Motor neuron (in vitro differentiated cells): ENCODE measurements at places on chromosomes 3 and 15. TPM values are rescaled to one million over a fixed set of nuclear protein-coding genes. Genes with fewer than 3 reads are reported as not detected.

Gene SCAANT1
- total RNA-seq = not detected in 2 replicates

- ATAC-seq = no peak
These were observed 237.6 kb downstream of the ITPR1 start for GRCh38 chr3:4730719-4731118.

DNA sequence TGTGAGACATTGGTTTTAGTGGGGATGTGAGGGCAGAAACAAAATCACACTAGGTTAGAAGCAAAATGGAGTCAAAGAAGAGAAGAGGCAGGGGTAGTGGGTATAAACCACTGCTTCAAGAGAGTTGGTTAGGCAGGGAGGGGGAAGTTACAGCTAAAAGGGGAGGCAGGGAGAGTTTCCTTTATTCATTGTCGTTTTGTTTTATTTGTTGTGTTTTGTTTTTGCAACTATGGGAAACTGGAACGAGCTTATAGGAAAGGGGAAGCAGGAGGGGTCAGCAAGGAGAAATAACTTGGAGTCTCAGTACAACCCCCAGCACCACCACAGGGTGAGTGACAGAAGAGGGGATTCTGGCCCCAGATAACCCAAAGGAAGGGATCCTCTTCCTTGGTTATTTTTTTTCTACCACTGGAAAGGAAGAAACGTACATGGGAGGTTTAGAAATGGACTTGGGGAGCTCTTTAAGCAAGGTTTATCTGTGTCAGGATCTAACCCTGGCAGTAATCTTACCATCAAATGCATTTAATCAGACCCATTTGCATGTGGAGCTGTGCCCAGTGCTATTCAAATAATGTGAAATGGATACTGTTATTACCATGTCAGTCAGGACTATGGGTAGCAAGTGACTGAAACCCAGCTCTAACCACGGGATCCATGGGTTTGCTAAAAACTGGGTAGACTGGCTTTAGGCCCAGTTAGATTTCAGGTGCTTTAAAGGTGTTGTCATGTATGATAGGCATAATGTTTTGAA lies 68.7 kb downstream of the CCNL1 start:
- ATAC-seq = no peak

- no peak for ATAC-seq
These were observed 719.6 kb upstream of the NR2F2 start for GRCh38 chr15:95610945-95611344.

GRCh38 chr3:78972617-78973301 lies 795.0 kb downstream of the ROBO1 start:
- ATAC-seq = no peak

GRCh38 chr3:12891985-12892839 lies 50.8 kb upstream of the RPL32 start:
- ATAC-seq = peak; percentile 10

Gene IL12A
- 2.2 and 2.7 TPM in 2 replicates for total RNA-seq

DNA sequence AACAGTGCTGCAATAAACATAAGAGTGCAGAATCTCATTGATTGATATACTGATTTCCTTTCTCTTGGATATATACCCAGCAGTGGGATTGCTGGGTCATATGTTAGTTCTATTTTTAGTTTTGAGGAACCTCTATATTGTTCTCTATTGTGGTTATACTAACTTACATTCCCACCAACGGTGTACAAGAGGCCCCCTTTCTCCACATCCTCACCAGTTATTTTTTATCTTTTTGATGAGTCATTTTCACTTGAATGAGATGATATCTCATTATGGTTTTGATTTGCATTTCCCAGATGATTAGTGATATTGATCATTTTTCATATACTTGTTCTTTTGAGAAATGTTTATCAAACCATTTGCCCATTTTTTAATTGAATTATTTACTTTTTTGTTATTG lies 12.4 kb upstream of the IREB2 start:
- no peak for ATAC-seq

- no peak for ATAC-seq
These were observed 291.9 kb downstream of the TIGIT start for GRCh38 chr3:114585687-114586086.

DNA sequence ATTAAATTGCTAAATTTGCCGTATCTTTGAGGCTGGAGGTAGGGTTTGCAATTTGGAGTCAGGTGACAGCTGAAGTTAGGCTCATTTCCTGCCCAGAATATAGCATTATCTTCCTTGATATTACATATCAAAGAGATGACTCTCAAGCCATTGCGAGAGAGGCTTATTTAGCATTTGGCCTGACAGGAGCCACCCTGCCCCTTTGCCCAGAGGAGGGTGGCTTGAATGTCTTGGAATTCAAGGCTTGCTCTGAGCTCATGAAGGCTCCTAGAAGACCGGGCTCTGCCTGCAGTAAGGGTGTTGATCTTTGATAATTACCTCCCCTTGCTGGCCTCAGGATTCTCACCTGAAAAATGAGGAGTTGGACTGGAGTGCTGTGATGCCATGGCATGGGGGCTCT lies 251.4 kb upstream of the C2CD4B start:
- ATAC-seq = no peak

DNA sequence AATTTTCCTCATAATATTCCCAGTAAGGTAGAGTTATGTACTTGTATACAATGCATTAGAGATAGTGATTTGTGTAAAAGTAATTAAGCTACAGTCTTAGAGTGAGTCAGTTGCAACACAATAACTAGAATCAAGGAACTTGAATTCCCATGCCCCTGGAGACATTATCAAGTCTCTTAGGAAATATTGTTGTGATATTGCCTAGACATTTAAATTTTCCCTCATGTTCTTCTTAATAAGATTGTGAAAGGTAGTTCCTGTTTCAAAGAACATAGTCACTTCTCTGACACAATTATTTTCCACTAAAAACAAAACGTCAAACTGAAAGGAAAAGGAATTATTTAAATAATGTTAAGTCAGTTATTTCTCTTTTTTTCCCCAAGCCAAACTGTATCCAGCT lies 13.0 kb upstream of the ATP1B3 start:
- no peak for ATAC-seq

Gene BTLA
- 4.7 and 10.2 TPM in 2 replicates for total RNA-seq

DNA sequence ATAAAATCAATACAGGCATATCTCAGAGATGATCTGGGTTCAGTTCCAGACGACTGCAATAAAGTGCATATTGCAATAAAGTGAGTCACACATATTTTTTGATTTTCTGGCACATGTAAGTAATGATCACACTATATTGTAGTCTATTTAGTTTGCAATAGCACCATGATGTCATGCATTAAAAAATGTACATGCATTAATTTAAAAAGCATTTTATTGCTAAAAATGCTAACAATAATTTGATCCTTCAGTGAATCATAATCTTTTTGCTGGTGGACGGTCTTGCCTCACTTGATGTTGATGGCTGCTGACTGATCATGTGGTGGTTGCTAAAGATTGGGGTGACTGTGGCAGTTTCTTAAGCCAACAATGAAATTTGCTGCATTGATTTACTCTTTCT lies 511.1 kb downstream of the OTOL1 start:
- ATAC-seq = no peak

DNA sequence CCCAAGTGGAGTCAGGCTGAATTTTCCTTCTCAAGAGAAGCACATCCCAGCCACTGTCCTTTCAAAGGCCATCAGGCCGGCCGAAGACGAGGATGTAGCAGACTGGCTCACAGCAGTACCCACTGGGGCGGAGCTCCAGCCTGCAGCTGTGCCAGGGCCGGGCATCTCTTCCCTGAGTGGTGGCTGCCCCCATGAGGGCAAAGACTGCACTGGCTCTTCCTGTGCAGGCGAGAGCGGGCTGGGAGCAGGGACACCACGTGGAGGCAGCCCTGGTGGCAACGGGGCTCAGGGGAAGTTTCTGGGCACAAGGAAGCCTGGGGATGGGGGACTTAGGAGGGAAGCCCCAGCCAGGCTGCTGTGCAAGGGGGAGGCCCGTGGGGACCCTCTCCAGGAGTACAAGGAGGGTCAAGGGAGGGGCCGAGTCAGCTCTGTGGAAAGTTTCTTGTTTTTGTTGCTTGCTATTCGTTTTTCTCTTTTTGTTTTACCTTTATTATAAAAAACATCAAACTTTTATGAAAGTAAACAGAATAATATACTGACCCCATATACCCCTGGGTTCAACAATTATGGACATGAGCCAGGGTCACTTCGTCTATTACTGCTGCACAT lies 66.1 kb downstream of the RPN1 start:
- peak; percentile 100 for ATAC-seq

DNA sequence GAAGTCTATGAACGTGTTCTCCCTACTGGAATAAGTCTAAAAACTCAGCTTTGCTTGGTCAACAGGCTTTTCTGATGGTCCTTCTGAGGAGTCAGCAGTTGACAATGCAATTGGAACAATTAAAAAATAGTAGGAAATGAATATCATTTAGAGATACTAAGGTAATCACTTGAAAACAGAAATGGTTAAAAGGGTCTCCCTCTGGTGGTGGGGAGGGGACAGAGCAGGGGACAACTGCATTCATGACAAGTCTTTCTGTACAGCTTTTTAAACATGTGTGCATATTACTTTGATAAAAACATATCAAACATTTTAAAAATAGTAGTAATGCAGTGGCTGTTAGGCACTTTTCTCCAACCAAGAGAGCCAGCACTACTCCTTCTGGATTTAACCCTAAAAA lies 119.9 kb upstream of the FHIT start:
- ATAC-seq = peak; percentile 25

Gene FSTL1
- total RNA-seq = 601 and 627 TPM in 2 replicates

- no peak for ATAC-seq
These were observed 10.2 kb downstream of the PLSCR5 start for GRCh38 chr3:146594843-146595482.

- peak; percentile 22 for ATAC-seq
These were observed 217.9 kb upstream of the KCNMB2 start for GRCh38 chr3:178318340-178318739.

DNA sequence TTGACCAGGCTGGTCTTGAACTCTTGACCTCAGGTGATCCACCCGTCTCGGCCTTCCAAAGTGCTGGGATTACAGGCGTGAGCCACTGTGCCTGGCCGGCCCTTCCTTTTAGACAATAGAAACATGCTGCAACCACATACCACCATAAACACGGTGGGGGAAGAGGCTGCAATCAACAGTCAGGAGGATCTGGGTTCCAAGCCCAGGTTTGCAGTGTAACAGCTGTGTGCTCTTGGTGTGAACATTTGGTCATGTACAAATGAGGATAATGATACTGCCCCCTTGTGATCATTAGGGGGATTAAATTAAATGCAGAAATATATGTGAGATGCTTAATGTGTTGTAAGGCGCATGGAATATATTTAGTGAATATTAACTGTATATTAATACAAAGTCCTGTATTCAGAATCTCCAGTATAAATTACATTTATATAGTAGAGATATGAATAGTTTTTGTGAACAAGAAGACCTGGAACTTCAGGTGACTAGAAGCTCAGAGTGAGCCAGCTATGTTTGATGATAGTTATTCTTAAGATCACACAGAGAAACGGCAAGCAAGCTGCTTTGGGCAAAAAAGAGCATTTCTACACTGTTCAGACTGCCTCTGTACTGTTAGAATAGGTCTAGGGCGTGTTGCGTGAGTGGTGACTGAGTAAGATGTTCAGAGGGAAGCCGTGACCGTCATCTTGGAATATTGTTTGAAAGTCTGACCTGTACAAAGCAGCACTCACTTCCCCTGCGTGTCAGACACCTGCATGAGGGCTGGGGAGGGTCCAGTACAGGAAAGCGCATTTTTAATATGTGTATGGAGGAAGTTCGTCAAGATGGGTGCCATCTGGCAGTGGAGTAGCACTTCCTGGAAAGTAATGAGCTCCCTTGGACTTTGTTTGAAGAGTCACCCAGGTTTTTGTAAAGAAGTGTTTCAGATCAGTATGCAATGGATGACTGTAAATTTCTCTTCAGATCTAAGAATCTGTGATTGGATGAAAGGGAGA lies 125.8 kb downstream of the PGPEP1L start:
- ATAC-seq = no peak
